ENCODE measurements at places on chromosomes 3 and 15.

DNA sequence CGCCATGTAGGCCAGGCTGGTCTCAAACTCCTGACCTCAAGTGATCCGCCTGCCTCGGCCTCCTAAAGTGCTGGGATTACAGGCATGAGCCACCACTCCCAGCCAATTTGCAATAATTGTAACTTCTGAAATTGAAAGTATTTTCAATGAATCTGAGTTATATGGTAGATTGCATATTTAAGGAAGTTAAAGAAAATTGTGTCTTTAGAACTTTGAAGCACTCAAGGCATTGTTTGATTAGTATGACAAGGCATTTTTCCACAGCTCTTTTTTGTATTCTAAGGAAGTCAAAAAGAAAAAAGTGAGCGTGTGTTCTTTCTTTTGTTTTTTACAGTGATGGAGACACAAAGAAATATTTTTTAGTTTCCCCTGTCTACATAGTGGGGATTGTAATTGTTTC lies 15.7 kb upstream of the RPLP1 start:
- DNase-seq: no peak

DNA sequence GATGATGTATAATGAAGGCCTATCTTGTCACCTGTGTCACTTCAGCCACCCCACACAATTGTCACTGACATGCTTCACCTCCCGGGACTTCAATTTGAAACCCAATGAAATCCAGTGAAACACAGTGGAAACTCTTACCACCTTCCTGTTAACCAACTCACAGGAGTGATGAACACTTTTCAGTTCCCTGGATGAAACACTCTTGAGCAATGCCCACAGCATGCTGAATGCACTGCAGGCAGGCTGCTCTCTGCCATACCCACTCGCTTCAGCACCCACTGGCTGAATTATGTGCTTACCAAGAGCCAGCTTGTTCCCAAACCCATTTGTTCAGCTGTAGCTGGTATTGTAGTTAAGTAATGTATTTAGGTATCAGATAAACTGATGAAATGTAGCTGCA lies 47.0 kb downstream of the MAP2K1 start:
- no peak for DNase-seq

- no peak for DNase-seq
Measured at GRCh38 chr3:108183181-108183580, 39.0 kb downstream of the IFT57 start.

DNA sequence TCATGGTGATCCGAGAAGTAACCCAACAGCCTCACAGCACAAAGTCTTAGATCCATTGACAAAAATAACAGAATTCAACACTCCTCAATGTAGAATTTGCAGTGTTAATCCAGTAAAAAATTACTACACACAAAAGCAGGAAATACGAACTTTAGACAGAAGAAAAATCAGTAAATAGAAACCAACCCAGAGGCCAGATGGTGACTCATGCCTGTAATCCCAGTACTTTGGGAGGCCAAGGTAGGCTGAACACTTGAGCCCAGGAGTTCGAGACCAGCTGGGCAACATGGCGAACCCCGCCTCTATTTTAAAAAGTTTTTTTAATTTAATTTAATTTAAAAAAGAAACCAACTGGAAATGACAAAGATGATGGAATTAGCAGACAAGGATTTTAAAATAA lies 36.1 kb downstream of the SELENOT start:
- no peak for DNase-seq

DNA sequence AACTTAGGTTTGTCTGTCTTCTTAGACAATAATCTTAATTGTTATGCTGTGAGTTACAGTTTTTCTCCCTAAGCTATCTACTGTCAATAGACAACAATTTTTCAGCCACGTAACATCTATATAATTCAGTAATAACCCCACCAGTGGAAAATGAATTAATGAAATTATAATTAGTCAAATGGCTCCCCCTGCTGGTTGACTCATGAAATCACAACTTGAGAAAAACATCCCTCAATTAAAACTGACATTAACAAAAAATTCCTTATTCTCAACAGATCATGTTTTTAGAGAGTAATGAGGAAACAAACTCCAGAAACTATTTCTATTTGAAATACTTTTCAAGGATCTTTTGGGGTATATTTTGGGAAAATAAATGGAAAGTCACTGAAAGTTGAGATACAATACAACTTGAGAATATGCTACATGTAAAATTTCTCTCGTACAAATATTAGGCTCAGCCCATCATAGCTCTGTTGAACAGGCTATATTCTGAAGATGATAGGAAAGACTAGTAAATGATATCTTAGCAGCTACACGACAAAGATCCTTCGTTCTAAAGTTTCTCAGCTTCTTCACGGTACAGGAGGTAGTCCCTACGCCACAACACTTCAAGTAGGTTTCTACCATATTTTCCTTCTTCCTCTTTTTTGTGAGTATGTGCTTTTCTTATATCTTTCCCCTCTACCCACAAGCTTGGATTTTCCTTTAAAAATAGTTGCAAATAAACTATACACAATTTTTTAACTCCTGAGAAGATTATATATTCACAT lies 20.7 kb downstream of the PPP1R2 start:
- no peak for DNase-seq

- DNase-seq: no peak
Measured at GRCh38 chr3:50161320-50161719, 6.2 kb downstream of the SEMA3F start.

- DNase-seq: peak; percentile 98
Measured at GRCh38 chr3:66038726-66039589, at the start of gene MAGI1. Gene MAGI1, minus strand, starts transcription at chr3:66038918. Its CDS starts 610 bp downstream, at chr3:66038308.

DNA sequence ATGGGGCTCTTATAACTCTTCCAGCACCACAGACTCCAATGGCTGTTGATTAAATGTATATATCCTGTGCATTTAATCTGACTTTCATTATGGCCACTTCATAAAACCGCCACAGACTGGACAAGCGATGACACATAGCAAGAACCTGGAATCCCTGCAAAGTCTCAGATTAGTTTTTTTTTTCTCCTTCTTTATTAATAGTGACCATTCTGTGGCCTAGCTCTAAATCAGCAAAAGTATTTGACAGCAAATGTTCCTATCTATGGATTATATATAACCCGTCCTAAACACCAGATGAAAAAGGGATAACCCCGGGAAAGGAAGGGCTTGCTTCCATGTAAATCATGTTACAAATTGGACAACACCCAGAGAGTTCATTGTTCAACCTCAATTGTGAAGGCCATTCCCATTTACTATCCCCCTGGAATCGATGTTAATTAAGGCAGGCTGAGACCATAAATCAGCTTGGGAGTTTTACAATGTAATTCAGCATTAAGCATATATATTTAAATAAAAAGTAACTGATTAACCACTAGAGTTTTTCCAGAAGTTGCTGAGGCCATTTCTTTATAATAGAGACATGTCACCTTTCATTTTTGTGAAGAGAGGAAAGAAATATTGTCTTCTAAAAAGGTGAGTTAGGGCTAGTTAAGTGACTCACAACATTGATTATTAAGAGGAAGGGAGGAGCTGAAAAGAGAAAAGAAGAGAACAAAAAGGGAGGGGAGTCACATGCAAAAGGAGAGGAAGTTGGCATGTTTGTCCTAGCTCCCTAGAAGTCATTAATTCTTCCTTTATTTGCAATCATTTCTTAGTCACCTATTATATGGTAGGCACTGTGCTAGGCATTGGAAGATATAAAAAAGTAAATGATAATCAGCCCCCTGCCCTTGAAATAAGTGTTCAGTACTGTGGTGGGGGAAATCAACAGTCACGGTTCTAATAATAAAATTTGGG lies 26.2 kb downstream of the ALDH1A2 start:
- no peak for DNase-seq

- no peak for DNase-seq
Measured at GRCh38 chr15:50353251-50353974, 1.6 kb downstream of the GABPB1 start.

Measured in islet precursor cell (in vitro differentiated cells).